Neural crest cell (in vitro differentiated cells): ENCODE measurements at places on chromosomes 7 and 10. TPM values are rescaled to one million over a fixed set of nuclear protein-coding genes. Genes with fewer than 3 reads are reported as not detected.

DNA sequence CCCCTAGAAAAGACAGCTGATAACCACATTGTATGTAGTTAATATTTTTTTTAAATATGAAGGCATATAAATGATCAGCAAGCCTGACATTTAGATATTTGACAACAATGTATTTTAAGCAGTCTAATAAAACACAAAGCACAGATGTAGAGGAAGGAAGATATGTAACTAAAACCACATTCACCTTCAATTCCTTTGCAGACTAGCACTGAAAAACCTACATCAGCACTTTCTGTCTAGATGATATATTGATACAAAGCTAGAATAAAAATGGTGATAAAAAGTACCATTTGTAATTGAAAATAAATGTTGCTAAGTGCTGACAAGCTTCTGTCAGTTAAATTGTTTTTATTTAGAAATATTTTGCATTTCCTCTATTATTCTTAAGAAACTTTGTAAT, 153.6 kb downstream of the IMMP2L start:
- peaks cover 6% of the 10 kb centered on the region for H3K4me1 ChIP-seq
- no peaks in the 10 kb centered on the region for H3K27me3 ChIP-seq
- H3K36me3 ChIP-seq: no peaks in the 10 kb centered on the region
- H3K4me3 ChIP-seq: no peak overlapping the region

- H3K4me3 ChIP-seq: no peak overlapping the region
- peaks cover 21% of the 10 kb centered on the region for H3K36me3 ChIP-seq
- no peak overlapping the region for H3K27ac ChIP-seq
- no peak for DNase-seq
- no peaks in the 10 kb centered on the region for H3K27me3 ChIP-seq
These were observed 21.1 kb downstream of the BNIP3 start for GRCh38 chr10:131960631-131961046.

Gene LRRC18
- total RNA-seq: not detected in 2 replicates

Gene CDNF
- total RNA-seq: 1.1 and 1.5 TPM in 2 replicates

DNA sequence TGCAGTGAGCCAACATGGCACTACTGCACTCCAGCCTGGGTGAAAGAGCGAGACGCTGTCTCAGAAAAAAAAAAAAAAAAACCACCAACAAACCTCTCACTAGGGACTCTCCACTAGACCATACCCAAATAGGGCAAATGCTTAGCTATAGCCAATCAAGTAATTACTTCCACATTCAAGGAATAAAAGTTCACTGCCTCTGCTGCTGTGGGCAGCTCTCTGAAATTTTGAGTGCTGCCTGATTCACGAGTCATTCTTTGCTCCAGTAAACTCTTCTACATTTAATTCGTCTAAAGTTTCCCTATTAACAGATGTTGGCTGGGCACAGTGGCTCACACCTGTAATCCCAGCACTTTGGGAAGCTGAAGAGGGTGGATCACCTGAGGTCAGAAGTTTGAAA, 4.7 kb upstream of the NRBF2 start:
- H3K27me3 ChIP-seq: no peaks in the 10 kb centered on the region
- peaks cover 19% of the 10 kb centered on the region for H3K4me1 ChIP-seq
- no peak overlapping the region for H3K27ac ChIP-seq

Gene HOXA10
- total RNA-seq: 0.35 TPM in 1 of 2 replicates, not detected in the other

Gene GNAI1
- 25.2 and 26.7 TPM in 2 replicates for total RNA-seq

DNA sequence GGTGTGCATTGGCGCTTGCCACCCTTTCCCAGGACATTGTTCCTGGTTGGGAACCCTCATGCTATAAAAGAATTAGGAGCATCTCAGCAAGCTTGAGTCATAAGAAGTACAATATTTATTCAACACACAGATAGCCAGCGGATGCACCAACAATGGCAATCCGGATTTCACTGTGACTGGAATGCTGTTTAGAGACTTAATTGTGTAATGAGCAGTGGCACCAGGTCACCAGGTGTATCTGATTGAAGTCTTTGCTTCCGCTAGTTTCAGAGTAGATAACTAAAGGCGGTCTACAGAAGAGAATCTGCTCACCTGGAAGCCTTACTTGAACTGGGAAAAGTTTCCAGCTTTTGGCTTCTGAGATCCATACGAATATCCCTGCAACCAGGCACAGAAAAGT, 772.3 kb upstream of the GHITM start:
- no peaks in the 10 kb centered on the region for H3K36me3 ChIP-seq
- no peaks in the 10 kb centered on the region for H3K27me3 ChIP-seq
- H3K4me1 ChIP-seq: no peaks in the 10 kb centered on the region
